ENCODE measurements at places on chromosomes 7 and 10.

GRCh38 chr10:89563861-89564478 is 28.6 kb upstream of the SLC16A12 start:
- DNase-seq: peak; percentile 65

DNA sequence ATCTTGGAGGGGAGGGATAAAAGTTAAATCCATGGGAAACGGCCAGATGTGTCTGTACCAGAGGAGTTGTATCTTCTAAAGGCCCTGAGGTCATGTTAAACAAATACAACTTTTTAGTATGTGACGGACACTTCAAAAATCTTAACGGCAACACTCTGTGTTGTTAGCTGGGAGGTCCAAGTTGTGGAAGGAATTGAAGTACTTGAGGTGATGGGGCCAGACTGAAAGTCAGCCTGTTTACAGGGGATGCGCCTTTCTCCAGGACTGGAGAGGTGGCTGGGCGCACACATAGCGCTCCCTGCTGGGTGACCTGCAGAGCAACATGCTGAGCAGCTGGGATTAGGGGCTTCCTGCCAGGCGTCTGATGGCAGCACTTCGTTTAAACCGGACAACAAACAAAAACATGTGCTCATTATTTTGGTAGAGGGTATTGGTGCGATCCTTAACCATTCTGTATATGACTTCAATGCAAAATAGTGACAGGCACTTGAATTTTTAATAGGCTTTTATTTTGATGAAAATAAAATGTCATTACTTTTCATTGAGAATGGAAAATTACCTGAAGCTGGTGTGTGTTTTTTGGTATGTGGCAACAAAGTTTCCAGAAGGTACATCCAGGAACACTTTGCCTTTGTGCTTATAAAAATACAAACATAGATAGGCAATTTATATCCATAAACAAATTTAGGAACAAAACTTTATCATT is 198.2 kb downstream of the MLLT10 start:
- peak; percentile 22 for DNase-seq

GRCh38 chr10:43181146-43181545 is 42.9 kb downstream of the CSGALNACT2 start:
- no peak for DNase-seq

DNA sequence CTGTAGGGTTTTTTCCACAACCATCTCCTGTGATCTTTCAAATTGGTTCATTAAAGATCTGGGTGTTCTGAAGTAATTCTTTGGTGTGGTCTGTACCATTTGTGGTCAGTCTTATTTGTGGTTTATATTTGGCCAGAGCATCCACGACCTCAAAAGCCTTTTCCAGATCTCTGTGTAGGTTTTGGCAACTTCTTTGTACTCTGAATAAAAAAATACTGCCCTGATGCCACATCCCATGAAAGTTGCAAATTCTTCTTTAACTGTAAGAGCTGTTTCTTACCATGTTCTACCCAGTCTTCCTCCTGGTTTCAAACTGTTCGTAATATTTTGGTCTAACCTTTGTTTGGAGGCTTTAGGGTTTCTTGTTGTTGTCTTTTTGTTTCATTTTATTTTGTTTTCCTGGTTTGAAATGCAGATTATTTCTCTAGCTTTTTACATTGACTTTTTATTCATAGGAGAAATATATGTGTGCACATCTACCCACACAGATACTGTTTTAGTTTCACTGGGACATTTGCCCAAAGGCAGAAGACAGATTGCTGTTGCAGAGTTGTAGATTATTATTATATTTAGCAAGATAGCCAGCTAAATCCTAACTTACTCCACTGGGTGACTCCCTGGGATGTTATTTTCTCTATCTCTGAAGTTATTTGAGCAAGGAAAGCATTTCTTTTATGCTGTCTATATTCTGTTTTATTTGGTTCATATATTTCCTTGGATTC is 123.2 kb upstream of the SAMD8 start:
- DNase-seq: no peak

DNA sequence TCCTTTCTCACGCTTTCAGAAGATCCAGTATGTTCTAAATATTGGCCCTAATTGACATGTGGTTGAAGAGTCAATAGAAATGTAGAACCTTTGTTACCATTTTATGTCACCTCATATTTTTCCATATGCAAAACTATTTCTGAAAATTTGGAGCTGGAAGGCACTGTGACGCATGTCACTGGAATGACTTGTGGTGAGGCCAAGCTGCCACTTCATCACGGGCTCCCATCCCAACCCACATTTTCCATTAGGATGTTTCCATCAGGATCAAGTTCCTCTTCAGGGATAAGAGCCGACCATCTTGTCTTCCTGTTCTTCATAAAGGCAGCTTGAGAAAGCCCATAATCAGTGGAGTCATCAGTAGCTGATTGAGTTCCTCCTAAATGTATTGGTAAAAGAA is 1241.7 kb downstream of the GATA3 start:
- no peak for DNase-seq

DNA sequence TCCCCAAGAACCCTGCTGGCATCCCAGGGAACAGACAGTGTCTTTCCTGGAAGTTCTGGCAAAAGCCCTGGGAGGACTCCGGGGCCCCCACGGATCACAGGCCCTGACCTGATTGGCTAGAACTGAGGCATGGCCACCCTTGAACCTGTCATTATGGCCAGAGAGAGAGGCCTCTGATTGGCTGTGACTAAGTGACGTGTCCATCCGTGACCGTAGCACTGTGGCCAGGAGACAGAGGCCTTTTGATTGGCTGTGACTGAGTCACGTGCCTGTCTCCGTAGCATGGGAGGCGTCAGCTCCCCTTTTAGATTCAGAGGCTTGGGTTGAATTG is 163.8 kb downstream of the RGS10 start:
- DNase-seq: no peak

DNA sequence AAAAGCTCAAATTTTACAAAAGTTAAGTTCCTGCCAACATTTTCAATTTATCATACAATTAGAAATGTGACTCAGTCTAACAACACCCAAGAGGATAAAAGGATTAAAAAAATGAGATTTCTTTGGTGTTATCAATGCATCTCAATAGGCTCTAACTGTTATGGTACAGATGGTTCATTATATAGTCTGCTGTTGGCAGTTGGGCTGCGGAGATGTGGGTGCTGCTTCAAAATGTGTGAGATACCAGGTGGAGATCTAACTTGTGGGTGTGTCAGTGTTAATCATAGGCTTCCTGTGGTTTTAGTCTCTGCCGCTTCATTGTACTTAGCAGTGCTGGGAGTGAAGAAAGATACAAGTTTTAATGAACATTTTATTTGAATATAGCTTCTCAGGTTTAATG is 231.2 kb downstream of the EXOC4 start:
- DNase-seq: peak; percentile 62

DNA sequence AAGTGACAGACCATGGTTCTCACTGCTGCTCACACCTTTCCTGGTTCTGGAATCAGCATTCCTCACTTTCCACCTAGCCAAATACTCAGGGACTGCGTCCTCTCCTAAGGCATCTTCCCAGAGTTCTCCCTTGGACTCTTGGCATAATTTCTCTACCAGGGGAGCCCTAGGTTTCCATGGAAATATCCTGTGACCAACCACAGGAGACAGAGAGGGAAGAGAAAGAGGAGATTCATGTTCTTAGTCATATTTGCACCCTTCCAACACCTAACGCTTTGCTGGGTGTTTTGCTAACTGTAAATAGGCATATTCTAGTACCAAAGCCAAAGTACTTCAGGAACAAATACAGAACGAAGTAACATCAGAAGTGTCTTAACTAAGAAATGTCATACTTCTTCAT is 28.6 kb downstream of the DENND11 start:
- DNase-seq: no peak

GRCh38 chr7:143048827-143049226 is 3.3 kb upstream of the OR6V1 start:
- no peak for DNase-seq

DNA sequence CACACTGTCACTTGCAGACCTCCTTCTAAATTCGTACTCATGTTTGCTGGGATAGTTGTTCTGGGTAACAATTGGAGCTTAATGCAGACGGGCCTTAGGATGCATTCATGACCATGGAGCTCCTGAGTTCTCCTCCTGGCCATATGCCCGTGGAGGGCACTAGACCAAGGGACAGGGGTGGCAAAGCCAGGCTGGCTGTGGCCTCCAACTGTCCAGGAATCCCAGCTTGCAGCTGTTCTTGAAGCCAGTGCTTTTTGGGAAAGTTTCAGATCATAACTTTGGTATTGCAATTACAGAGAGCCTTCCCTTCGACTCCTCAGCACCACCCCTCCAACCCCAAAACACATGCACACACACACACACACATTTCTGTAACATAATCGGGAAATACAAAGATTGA is 30.6 kb downstream of the ANTXRL start:
- DNase-seq: no peak

DNA sequence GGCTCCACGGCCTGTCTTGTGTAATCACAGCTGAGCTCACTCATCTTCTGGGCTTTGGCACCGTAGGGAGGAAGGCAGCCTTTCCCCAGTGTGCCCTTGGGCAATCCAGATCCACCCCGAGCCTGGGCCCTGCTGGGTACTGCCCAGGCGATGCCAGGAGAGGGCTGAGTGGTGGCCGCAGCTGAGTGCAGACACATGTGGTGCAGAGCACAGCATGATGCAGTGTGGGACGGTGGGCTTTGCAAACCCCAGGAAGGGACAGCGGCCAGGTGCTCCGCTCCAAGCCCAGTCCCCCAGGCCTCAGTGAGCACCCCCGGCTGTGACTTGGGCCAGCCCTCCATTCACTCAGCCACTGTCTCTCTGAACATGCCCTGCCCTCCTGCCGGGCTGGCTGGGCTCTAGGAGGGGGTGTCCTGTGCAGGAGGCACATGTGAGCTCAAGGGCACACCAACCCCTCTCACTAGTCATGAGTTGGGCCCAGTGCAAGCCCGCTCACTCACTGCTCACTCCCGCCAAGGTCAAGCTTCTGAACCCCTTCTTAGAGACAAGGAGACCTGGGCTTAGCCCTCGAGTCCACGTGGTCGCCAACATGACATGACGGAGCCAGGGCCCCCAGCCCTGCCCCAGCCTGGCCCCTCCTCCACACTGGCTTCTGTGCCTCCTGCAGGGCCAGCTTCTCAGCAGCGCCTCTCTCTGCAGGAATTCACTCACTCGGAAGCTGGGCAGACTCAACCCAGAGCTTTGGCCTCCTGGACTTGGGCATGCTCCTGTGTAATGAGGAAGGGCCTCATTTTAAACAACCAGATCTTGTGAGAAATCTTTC is 77.5 kb upstream of the INSIG1 start:
- DNase-seq: no peak

DNA sequence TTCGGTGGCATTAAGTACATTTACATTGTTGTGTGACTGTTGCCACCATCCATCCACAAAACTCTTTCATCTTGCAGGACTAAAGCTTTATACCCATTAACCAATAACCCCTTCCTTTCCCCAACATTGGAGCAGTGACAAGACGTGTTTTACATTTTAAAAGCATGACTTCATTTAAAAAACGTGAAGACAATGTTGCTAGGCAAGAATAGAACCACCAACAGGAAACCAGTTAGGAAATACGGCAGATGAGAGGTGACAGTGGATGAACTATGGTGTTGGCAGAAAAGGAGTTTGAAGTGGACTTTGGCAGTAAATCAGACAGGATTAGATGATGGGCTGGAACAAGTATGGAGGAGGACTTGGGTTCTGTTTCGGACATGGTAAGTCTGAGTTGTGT is 17.0 kb downstream of the TMEM236 start:
- no peak for DNase-seq

Data from CD4-positive, alpha-beta T cell treated with Interleukin-2 at 100 ng/mL for 4 hours (primary cell).